Activated T-helper 1 cell treated with Interleukin-2 at 50 U/mL for 16 hours (primary cell): ENCODE measurements at places on chromosomes 1 and 21.

DNA sequence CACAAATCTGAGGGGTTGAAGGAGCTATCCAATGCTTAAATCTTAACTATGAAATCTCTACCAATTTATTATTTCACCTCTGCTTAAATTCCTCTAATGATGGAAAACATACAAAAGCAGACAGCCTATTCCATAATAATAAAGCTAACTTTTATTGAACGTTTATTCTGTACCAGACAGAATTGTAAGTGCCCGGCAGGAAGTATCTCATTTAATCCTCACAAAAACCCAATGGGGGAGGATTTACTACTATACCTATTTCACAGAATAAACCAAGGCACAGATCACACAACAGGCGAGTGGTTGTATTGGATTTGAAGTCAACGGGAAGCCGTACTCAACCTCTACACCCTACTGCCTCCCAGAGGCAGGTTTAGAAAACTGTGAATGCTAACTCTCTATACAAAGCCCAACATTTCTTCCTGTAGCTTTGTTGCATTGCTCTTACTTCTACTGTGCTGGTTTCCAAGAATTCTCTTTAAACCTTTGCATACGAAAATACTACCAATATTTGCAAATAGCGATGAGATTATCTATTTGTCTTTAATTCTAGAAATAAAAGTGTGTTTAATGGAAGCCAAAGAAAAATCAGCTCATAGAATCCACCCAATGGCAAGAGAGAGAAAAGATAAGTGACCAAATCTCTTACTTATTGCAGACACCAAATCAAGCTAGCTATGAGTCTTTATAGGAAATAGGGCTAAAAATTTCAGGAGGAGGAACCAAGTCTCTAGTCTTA lies 33.5 kb upstream of the C1orf53 start:
- DNase-seq, result no peak

DNA sequence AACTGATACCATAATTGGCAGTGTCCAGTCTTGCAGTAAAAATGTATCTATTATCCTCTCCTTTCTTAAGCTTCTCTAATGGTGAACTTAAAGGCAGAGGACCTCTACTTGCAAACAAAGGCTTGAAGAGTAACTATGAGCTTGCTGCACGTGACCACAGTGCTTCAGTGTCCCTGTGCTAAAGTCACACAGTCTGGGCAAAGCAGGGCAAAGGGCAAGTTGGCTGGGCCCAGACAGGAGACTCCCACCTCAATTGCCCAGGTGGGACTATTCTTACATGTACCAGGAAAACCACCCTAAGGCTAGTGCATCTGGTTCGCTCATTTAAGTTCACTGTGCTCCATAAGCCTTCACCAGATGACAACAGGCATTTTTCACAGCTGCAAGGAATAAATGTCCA lies 374.2 kb upstream of the PROX1 start:
- DNase-seq, result no peak

- DNase-seq, result no peak
Measured at GRCh38 chr1:214573386-214574318, 22.2 kb upstream of the PTPN14 start.

- DNase-seq, result no peak
Measured at GRCh38 chr21:26916799-26917198, 50.1 kb downstream of the ADAMTS5 start.

DNA sequence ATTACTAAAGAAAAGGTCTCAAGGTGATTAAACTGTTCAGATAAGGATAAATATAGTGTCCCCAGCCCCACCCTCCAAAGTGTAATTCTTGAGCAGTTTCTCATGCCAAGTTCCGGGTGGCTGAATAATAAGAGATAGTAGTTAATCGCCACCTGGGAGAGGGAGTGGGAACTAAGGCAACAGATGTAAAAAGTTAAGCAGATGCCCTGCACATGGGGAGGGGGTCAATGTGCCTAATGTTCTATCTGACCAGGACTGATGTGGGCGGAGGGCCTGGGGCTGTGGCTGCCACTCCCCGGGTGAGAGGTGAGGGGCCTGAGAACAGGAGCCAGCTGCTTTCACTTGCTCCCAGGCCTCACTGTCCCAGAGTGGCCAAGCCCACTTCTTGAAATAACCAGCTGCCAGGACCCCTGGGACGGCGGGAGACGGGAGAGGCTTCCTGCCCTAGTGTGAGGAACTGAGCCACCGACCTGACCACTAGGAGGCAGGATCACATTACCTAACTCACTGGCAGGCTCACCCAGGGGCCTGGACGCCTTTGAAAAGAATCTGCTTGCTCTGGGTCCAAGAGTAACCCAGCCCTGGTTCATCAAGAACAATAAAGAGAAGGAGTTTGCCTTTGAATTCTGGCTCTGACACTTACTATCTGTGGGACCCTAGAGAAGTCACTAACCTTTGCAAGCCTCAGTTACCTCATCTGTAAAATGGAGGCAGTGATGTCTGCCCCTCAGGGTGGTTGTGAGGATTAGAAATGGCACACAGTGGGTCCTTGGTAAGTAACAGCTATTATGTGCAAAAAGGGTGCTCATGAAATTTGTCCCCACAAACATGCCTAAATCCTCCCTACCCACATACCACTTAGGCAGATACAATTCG lies 179.2 kb downstream of the ATG4C start:
- DNase-seq, result no peak
